ENCODE measurements at places on chromosomes 6 and 20.

DNA sequence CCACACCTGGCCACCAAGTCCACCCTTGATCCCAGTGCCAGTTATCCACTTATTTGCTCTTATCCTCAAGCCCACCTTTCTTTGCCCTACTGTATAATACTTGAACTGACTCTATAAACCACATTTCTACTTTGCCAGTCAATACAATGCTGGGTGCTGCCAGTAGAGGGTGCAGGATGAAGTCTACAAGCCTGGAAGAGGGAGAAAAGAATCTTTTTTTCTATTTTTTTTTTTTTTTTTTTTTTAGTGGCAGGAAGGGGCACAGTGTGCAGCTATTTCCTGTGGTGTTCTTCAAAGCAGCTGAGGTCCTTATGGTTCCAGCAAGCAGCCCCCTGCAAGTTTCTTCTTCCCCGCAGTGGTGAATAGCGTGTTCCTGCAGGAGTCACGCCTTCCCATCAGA is 22.2 kb upstream of the GABRR1 start:
- DNase-seq, result peak; percentile 24

GRCh38 chr20:50110141-50111047 is 2.6 kb downstream of the UBE2V1 start:
- no peak for DNase-seq

- no peak for DNase-seq
Observed at GRCh38 chr20:40682104-40682981, 6.7 kb downstream of the MAFB start.

GRCh38 chr6:99894815-99895214 is 99.2 kb downstream of the MCHR2 start:
- no peak for DNase-seq

DNA sequence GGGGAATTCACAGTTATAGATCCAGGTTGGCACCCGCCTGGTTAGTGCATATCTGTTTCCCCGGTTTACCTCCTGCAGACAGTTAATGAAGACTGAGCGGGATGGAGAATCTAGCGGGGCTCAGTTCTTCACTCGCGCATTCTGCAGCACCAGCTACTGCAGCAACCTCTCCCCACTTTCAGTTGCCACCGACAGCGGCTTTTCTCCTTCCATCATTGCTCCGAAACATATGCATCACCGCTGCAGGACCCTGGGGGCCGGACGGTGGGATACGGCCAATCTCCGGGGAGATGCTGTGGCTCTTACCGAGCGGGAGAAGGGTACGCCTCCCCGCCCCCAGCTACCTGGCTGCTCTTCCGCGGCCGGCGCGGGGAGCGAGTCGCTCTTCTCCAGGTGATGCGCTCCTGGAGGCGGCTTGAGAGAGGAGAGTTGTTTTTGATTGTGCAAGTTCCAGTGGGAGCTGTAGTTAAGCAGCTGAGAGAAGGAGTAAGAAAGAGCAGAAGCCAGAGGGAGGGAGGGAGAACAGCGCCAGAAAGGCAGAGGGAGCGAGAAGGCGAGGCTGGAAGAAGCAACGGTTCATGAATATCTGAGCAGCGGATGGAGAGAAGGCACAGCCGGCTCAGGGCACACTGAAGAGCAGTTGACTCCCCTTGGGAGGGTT is at the start of gene SGK1:
Gene SGK1 (minus strand): TSS at position 642 of the 661 bp plus-strand sequence. CDS start 652 bp downstream, outside the sequence.
- no peak for DNase-seq

DNA sequence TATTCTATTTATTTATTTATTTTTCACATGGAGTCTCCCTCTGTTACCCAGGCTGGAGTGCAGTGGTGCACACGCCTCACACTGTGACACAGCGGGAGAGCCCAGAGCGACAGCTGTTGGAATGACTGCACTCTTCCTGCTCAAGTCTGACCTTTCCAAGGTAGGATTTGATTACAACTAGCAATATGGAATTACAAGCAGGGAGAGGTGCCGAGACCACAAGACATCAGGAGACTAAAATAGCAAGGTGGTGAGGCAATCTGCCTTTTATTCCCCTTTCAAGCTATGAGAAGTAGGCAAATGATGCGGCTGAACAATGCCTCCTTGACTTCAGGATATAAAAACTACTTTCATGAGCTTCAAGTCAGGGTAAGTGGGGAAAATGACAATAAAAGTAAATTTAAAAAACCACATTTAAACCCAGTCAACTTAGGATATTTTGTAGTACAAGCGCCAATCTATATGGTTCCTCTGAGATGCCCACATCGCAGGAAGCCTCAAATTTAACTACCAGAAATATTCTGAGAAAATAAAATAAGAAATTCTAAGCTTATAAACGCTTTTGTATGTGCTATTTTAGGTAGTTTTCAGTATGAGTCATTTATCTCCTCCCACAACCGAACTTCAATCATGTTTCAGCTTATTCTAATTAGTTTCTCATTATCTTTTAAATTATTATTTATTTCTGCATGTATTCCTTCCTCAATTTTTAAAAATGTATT is 146.9 kb upstream of the SGK1 start:
- DNase-seq, result no peak

- no peak for DNase-seq
Observed at GRCh38 chr20:19847383-19847782, 89.3 kb downstream of the RIN2 start.

GRCh38 chr6:101110814-101111213 is 229.7 kb upstream of the ASCC3 start:
- DNase-seq, result no peak
